ENCODE measurements at places on chromosomes 7 and 10. TPM values are rescaled to one million over a fixed set of nuclear protein-coding genes. Genes with fewer than 3 reads are reported as not detected.

Gene ITPRID1
- not detected for total RNA-seq

Gene EBLN1
- total RNA-seq: not detected

Gene H2BK1
- not detected for total RNA-seq

Gene PRSS1
- not detected for total RNA-seq

- DNase-seq: no peak
Measured at GRCh38 chr10:131723297-131724168, 177.3 kb upstream of the PPP2R2D start.

DNA sequence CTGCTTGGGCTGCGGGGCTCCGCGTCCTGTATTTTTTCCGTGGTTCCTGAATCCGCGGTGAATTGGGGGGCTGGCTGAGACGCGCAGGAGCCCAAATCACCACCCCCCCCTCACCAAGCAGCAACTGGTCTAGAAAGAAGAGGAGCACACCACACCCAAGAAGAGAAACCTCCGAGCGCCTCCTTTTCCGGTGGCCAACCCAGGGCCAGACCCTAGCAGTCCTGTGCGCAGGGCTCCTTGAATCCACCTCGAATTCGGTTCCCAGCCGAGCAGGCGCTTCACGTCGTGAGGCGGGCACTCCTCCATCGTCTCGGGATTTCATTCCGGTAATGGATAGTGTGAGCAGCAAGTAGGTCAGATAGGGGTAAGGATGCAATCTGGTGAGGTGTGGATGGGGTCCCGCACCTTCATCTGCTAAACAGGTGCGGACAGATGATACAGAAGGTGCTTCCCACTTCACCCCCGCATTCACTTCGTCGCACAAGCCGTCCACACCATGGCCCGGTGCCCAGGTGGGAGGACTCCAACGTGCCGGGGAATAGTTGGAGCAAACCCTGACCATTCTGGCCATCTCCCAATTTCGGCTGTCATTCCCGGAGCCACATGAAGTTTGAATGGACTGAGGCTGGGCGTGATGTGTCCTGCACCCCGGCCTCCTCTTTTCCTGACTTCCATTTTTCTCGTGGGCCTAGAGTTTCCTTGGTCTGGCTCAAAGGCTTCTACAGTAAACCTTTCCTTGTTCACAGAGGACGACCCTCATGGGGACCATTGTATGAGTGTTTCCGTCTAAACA, 19.8 kb upstream of the ZNF273 start:
- no peak for DNase-seq

GRCh38 chr7:2955269-2955668, 88.4 kb downstream of the CARD11 start:
- DNase-seq: no peak

- peak; percentile 75 for DNase-seq
Measured at GRCh38 chr7:74289018-74289658, at the start of gene CLIP2. Gene CLIP2 (plus strand): TSS chr7:74289407. CDS start chr7:74317547, 28,140 bp downstream.

- DNase-seq: no peak
Measured at GRCh38 chr10:73819513-73820093, 8.2 kb upstream of the NDST2 start.

DNA sequence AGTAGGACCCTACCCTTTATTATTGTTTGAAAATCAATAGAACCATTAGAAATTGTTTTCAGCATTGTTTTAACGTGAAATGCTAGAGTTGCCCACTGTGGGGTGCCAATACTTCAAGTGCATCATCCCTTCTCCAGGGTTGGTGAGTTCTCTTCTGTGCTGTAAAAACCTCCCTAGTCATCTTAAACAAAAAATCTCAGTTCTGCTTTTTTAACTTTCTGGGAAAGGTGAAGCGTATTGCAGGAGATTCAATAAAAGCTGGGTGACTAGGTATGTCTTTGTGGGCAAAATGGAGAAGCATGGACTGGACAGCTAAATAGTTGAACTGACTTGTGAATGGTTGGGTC, 699.1 kb downstream of the SUGCT start:
- peak; percentile 63 for DNase-seq

GRCh38 chr7:24572393-24572996, 757 bp upstream of the PALS2 start:
- peak; percentile 52 for DNase-seq

DNA sequence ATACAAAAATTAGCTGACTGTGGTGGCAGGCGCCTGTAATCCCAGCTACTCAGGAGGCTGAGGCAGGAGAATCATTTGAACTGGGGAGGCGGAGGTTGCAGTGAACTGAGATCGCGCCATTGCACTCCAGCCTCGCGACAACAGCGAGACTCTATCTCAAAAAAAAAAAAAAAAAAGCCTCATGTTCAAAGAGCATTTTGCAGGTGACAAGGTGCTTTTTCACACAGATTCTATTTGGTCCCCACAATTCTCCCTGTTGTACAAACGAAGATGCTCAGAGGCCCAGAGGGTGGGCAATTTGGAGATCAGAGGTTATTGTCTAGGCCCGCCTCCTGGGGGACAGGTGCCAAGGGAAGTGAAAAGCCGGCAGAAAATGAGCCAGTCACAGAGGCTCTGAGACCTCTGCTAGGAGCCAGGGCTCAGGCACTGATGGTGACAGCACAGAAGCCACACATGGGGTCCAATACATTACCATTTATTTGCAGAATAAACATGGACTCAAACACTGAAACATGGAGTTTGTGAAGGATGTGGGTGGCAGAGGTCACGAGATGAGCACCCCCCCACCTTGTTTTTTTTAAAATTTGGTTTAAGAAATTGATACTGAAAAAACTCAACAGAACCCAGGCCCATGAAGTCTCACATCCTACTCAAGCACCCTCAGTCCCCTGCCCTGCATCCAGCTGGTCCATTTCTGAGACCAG, 882 bp upstream of the GAL3ST4 start:
- no peak for DNase-seq

DNA sequence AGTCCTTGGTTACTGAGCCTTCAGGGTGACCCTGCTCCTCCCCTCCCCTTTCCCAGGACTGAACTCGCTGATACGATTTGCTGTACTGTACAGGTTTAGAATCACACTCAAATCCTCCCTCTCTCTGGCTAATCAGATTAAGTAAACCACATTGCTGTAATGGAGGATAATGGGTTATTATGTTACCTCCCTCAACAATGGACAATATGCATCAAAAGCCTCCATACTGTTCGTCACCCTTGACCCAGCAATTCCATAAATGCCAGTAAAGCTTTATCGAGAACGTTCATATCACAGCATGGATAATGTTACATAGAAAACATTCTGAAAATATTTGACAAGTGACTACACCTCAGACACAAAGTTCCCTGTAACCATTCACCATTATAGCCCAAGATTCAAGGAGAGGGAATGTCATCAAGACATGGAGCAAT, 61.7 kb downstream of the FAM107B start:
- DNase-seq: peak; percentile 30

Data from fibroblast of the aortic adventitia (primary cell).